ENCODE measurements at places on chromosomes 11 and 22.

GRCh38 chr11:9512370-9513019 is 51.7 kb downstream of the ZNF143 start:
- no peak for DNase-seq

GRCh38 chr22:24432059-24432853 is 4.9 kb downstream of the ADORA2A start:
- no peak for DNase-seq

- no peak for DNase-seq
Measured at GRCh38 chr11:118912742-118913410, 12.8 kb downstream of the BCL9L start.

- DNase-seq, result no peak
Measured at GRCh38 chr11:100876815-100877520, 189.9 kb downstream of the ARHGAP42 start.

- no peak for DNase-seq
Measured at GRCh38 chr22:41146573-41146972, 54.2 kb downstream of the EP300 start.

- DNase-seq, result no peak
Measured at GRCh38 chr11:69883292-69884255, 64.4 kb upstream of the FGF3 start.
